ENCODE measurements at places on chromosomes 12 and 14.

GRCh38 chr12:122981036-122981471, 573 bp downstream of the ARL6IP4 start:
- DNase-seq: peak; percentile 47

- no peak for DNase-seq
Measured at GRCh38 chr12:95959107-95959506, 16.0 kb downstream of the AMDHD1 start.

DNA sequence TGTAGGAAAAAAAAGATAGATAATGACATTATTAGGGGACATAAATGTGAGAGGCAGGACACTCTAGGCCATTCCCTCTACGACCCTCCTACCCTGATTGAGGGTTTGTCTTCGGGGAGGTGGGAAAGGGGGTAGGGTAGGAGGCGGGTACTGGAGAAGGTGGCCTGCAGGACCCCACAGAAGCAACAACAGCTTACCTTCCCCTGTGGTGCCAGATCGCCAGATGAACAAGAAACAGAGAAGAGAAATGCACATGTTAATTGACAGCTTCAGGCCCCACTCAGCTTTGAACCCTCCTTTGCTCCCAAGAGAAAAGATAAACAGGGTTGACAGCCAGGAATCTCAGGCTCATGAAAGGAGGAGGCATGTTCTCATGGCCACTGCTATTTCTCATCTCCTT, 4.8 kb downstream of the PHB2 start:
- DNase-seq: no peak

DNA sequence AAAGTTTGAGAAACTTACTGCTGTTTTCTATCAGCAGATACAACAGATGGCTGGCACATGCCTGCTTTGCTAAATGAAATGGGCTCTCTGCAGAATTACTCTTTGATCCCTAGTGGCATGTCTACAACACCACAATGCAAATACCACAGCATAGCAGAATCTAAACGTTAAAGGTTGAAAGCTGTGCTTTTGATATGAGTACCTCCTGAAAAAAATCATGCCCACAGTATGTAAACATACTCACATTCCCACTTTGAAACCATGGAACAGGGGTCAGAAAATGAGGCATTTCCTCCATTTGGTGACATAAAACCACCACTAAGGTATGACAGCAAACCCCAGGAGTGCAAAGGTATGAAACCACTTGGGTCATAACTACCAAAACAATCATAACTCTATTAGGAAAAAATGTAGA, 7.5 kb downstream of the WIF1 start:
- no peak for DNase-seq

GRCh38 chr14:65780566-65780965, 368.0 kb downstream of the FUT8 start:
- no peak for DNase-seq

DNA sequence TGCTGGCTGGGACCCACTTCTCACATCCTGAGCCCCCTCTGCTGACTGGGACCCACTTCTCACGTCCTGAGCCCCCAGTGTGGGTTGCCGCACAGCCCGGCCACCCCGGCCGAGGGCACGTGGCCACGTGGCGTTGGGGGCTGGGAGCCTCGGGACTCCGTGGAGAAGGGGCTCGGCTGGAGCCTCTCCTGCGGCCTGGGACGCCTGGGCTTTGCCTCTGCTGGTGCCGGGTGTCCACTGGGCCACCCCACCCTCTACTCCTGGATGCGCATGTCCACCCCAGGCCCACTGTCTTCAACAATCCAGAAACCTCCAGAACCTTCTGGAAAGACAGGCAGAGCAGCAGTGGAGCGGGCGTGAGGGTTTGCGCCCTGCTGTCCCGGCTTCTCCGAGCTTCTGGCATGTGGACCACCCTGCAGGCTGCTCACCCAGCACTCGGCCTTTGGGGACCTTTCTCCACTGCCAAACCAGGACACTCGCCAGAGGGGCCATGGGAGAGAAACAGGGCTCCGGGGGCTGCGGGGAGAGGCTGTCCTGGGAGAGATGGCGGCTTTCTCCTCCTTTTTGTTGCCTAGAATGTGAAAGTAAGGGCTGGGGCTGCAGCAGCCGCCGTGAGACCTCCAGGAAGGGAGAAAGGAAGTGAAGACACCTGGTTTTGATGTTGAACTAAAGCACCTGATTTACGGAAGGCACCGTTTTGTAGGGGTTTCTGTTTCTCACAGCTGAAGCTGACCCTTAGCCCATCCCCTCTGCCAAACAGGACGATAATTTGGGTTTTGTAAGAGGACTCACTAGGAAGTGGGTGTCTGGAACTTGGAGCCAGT, 30.0 kb downstream of the NOC4L start:
- DNase-seq: no peak

Data from stimulated activated naive CD4-positive, alpha-beta T cell (primary cell).